ENCODE measurements at places on chromosomes 5 and 9. TPM values are rescaled to one million over a fixed set of nuclear protein-coding genes. Genes with fewer than 3 reads are reported as not detected.

DNA sequence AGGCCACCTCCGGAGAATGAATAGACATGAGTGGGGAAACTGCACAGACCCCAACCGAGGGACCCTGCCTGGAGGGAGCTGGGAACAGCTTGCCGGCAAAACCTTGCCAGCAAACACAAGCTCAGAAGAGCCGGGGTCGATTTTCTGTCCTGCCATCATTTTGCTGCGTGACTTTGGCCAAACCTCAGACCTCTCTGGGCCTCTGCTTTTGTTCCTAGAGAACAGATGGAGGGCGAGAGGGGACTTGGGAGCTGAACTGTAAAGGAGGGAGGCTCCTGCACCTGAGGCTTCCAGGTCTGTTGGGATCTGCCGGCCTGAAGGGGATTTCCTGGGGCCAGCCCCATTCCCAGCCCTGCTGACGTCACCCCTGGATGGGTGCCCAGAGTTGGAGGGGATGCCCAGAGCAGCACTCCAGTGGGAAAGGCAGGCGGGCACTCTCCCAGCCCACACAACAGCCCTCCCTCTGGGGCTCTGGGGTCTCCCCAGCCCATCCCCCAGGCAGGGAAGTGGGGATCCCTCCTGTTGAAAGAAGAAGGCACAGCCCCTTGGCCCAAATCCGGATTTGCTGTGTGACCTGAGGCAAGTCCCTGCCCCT is 40.4 kb upstream of the SYNPO start:
- no peak overlapping the region for H3K4me3 ChIP-seq
- no peaks in the 10 kb centered on the region for H3K27me3 ChIP-seq
- H3K4me1 ChIP-seq: peaks cover 4% of the 10 kb centered on the region

The LVRN gene
- total RNA-seq: not detected

The PAX5 gene
- total RNA-seq: 123 TPM

The MUSK gene
- total RNA-seq: not detected

- no peak for DNase-seq
- H3K4me1 ChIP-seq: no peaks in the 10 kb centered on the region
- H3K27ac ChIP-seq: no peak overlapping the region
- H3K27me3 ChIP-seq: no peaks in the 10 kb centered on the region
These were observed 307.2 kb downstream of the GADD45G start for GRCh38 chr9:89911721-89912604.

DNA sequence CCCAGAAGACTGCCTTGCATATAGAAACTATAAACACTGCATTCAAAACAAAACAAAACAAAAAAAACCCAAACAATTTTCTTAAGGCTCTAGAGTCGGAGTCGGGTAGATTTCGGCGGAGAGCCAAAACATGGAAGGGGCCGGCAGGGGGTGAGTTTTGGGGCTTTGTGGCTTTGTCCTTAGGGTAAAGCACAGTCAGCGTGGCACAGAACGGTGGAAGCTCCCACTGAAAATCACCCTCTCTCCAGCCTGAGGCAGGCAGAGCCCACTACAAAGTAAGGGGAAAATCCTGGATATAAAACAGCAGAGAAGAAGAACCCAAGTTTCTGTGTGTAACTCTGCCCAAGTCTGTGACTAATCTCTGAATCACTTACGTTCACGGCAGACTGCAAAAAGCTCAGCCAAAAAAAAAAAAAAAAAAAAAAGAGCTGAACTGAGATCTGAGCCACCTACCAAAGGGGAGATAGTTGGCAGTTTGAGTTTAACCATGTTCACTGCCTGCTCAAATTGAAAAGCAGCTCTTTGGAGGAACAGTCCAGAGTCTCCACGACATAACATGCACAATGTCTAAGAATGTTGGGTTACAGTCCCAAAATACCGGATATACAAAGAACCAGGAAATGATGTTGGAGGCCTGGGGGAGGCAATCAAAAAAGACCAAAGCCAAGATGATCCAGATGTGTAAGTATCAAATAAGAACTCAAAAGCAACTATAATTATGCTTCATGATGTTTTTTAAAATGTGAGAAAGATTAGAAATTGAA is 26.6 kb upstream of the OR2K2 start:
- no peaks in the 10 kb centered on the region for H3K4me1 ChIP-seq
- no peak for DNase-seq
- no peaks in the 10 kb centered on the region for H3K36me3 ChIP-seq
- H3K27me3 ChIP-seq: no peaks in the 10 kb centered on the region
- H3K27ac ChIP-seq: no peak overlapping the region

GRCh38 chr5:156685481-156685880 is 164.6 kb upstream of the PPP1R2B start:
- DNase-seq: no peak
- H3K4me1 ChIP-seq: no peaks in the 10 kb centered on the region
- no peaks in the 10 kb centered on the region for H3K36me3 ChIP-seq
- peaks cover 3% of the 10 kb centered on the region for H3K27me3 ChIP-seq
- H3K27ac ChIP-seq: no peak overlapping the region
- H3K4me3 ChIP-seq: no peak overlapping the region

DNA sequence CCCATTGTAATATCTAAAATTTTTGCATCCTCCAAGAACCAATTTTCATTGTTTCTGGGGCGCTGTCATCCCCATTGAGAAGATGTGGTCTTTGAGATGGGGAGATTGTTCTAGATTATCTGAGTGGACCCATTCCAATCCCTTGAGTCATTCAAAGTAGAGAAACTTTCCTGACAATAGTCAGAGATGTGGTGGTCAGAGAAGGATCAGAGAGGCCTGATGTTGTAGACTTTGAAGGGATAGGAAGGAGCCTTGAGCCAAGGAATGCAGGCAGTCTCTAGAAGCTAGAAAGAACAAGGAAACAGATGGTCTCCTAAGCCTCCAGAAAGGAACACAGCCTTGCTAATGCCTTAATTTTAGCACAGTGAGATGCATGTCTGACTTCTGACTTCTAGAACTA is 80.4 kb downstream of the TEK start:
- no peaks in the 10 kb centered on the region for H3K4me1 ChIP-seq
- no peak overlapping the region for H3K27ac ChIP-seq
- H3K4me3 ChIP-seq: no peak overlapping the region
- no peaks in the 10 kb centered on the region for H3K36me3 ChIP-seq
- no peak for DNase-seq

The COL5A1 gene
- 0.13 TPM for total RNA-seq

GRCh38 chr5:141650851-141651727 is at the start of gene FCHSD1:
FCHSD1 (minus strand) TSS chr5:141651418; CDS start chr5:141651368, 50 bp downstream.
- DNase-seq: no peak
- peak within 1 kb of the TSS; percentile 85 for H3K4me3 ChIP-seq
- no peaks in the 10 kb centered on the region for H3K27me3 ChIP-seq
- peaks cover 8% of the 10 kb centered on the region for H3K4me1 ChIP-seq

The PCDH1 gene
- total RNA-seq: 0.36 TPM

The SLC22A4 gene
- 0.13 TPM for total RNA-seq

GRCh38 chr9:126595982-126596381 is 17.7 kb upstream of the LMX1B start:
- H3K4me3 ChIP-seq: no peak overlapping the region
- H3K4me1 ChIP-seq: no peaks in the 10 kb centered on the region
- no peak for DNase-seq
- H3K27me3 ChIP-seq: no peaks in the 10 kb centered on the region
- H3K27ac ChIP-seq: no peak overlapping the region

- no peaks in the 10 kb centered on the region for H3K36me3 ChIP-seq
- peaks cover 28% of the 10 kb centered on the region for H3K4me1 ChIP-seq
- no peak overlapping the region for H3K27ac ChIP-seq
- H3K4me3 ChIP-seq: no peak overlapping the region
- no peaks in the 10 kb centered on the region for H3K27me3 ChIP-seq
These were observed 41.5 kb downstream of the SAR1B start for GRCh38 chr5:134590992-134591659.

DNA sequence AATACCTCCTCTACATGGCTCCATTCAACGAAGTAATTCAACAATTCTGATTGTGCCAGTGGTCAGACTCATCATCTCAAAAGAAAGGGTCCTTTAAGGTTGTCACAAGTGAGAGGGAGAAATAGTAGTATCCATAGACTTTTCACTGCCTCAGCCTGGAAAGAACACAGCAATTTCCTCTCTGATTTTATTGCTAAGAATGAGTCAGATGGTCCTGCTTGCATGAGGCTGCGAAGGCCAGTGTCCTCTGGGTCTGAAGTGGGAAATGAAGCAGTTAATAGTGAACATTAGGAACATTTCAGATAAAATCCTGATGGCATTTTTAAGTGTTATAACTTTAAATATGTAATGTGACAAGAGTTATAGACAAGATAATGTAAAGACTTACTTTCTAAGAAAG is 979.0 kb downstream of the EFNA5 start:
- no peaks in the 10 kb centered on the region for H3K36me3 ChIP-seq
- H3K4me3 ChIP-seq: no peak overlapping the region
- DNase-seq: no peak
- H3K27me3 ChIP-seq: no peaks in the 10 kb centered on the region

The AK6 gene
- total RNA-seq: 50.7 TPM

The GCNT1 gene
- 10.0 TPM for total RNA-seq

DNA sequence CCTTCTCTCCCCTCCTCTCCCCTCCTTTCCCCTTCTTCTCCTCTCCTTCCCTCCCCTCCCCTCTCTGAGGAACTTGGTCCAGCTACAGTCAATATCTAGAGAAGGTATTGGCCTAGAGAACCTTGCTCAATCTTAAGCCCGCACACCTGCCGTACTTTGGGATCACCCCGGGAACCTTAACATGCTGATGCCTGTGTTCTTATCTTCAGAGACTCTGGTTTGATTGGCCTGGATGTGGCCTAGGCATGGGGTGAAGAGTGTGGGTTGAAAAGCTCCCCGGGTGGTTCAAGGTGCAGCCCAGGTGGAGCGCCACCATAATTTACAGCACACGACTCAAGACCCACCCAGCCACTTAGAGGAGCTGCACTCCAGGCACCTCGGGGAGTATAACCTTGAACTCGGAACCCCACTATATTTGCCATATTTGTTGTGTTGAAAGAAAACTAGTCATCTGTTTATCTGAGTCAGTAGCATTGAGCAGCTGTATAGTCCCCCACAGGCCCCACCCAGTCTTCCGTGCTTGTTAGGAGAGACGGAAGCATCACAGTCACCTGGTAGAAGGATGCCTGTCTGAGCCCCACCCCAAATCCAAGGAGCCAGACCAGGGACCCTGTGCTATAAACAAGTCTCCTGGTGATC is 14.4 kb upstream of the PHF19 start:
- H3K27ac ChIP-seq: peak overlapping the region; percentile 94
- H3K27me3 ChIP-seq: no peaks in the 10 kb centered on the region
- H3K4me3 ChIP-seq: peak overlapping the region; percentile 15
- no peaks in the 10 kb centered on the region for H3K36me3 ChIP-seq
- no peak for DNase-seq
- peaks cover 50% of the 10 kb centered on the region for H3K4me1 ChIP-seq

DNA sequence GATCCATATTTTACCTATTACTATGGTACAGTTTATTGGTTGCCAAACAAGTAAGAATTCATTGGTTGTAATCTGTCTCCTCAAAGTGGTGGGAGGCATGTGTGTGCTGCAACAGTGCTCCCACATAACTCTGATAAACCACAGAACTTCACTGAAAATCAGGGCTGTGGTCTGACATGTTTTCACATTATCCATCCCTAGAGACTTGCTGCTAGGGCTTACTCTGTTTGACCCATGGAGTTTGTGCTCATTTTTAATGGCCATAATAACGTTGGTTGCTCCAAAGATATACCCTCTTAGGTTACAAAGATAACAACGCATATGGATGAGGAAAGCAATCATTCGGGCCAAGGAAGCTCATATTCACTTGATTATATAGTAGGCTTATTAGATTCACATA is 37.0 kb downstream of the HACD4 start:
- no peak overlapping the region for H3K4me3 ChIP-seq
- H3K27me3 ChIP-seq: no peaks in the 10 kb centered on the region
- H3K27ac ChIP-seq: no peak overlapping the region
- H3K4me1 ChIP-seq: peaks cover 18% of the 10 kb centered on the region
- H3K36me3 ChIP-seq: peaks cover 19% of the 10 kb centered on the region

DNA sequence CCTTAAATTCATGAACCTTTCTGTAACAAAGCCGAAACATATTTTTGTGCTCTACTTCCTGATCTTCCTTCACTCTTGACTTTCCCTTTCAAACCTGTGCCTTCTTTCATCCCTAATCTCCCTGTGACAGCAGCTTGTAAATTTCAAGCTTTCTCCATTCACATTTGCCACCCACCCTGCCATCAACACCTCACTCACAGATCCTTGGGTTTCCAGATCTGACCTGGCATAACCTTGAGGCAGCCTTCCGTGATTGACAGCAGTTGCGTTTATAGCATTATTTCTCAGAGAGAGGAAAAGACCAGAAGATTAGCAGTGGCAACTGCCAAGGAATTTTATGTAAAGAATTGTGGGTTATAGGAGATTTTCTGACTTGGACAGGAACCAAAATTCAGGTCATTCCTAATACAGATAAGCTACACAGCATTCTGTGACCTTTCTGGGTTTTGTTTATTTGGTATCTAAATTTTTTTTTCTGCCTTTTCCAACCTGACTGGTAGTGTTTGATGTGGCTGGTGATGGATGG is 260.0 kb downstream of the NR2F1-AS1 start:
- no peaks in the 10 kb centered on the region for H3K27me3 ChIP-seq
- H3K27ac ChIP-seq: no peak overlapping the region
- H3K36me3 ChIP-seq: no peaks in the 10 kb centered on the region
- DNase-seq: no peak
- H3K4me3 ChIP-seq: no peak overlapping the region
